CD4-positive, alpha-beta T cell treated with Interleukin-4 for 4 hours (primary cell): ENCODE measurements at places on chromosomes 13 and 19.

- DNase-seq = peak; percentile 37
These were observed 11.1 kb downstream of the GRAMD1A start for GRCh38 chr19:35011091-35011689.

DNA sequence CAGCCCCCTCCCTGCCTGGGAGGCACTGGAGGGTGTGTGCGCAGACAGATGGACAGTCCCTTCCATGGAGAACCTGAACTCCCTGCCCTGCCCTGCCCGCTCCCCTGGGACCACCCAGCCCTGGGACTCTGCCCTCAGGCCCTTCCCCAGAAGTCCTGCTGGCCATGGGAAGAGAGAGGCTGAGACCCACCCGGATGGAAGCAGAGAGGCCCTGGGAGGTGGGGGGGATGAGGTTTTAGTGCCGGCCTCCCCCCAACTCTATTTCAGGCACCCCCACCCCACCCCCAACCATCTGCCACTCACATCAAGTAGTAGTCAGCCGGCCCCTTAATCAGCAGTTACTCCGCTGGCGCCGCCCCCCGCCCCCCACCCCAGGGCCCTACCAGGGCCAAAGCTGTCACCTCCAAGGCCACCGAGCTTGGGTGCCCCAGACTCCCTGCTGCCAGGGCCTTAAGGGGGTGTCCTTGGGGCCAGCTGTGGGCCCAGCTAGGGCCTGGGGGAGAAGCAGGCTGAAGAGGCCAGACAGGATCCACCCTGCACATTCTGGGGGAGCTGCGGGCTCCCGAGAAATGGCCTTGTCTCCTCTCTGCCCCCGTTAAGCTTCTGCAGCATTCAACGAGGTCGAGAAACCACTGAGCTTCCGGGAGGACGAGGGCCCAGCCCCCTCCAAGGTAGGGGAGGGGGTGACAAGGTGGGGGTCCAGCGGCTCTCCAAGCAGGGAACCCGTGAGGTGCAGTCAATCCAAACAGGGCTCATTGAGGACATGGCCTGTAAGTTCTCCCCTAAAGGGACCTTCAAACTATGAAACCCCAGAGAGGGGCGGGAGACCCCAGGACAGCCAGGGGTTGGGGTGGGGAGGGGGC is 17.4 kb downstream of the NMRK2 start:
- DNase-seq = no peak

GRCh38 chr13:51091839-51092238 is 19.2 kb downstream of the C13orf42 start:
- no peak for DNase-seq

- DNase-seq = no peak
These were observed 159.5 kb downstream of the KDM4B start for GRCh38 chr19:5128251-5128935.

- DNase-seq = no peak
These were observed 38.8 kb upstream of the LATS2 start for GRCh38 chr13:21100211-21100610.

- DNase-seq = no peak
These were observed 2438.8 kb downstream of the PCDH9 start for GRCh38 chr13:64791373-64791772.

DNA sequence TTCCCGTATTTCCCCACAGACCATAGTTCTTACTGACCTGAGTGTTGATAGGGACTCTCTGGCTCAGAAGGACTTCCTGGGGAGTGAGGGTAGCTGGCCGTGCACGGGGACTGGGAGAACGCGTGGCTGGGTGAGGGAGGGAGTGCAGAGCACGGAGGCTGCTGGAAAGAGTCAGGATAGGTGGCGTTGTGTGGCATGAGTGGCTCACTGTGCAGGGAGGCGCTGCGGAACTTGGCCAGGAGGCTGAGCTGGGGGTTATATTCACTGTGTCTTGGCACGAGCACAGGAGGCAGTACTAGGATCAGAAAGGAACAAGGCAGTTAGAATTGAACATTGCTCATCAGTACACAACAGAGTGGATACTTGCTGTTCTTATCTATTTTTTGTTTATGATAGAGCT is 47.4 kb downstream of the SMAD9 start:
- DNase-seq = no peak

GRCh38 chr13:21133077-21133476 is 43.3 kb downstream of the SKA3 start:
- no peak for DNase-seq

DNA sequence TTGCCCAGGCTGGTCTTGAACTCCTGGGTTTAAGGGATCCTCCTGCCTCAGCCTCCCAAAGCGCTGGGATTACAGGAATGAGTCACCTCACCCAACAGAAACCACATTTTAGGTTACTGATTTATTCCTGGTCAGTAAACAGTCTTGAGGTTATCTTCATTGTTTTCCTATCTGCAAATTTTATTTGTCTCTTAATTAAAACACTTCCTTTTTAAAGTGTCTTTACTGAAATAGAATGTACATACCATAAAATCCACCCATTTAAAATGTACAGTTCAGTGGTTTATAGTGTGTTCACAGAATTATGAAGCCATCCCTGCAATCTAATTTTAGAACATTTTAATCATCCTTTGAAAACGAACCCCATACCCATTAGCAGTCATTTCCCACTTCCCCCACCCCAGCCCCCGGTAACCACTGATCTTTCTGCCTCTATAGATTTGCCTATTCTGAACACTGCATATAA is 63.0 kb downstream of the MAP4K1 start:
- DNase-seq = no peak

DNA sequence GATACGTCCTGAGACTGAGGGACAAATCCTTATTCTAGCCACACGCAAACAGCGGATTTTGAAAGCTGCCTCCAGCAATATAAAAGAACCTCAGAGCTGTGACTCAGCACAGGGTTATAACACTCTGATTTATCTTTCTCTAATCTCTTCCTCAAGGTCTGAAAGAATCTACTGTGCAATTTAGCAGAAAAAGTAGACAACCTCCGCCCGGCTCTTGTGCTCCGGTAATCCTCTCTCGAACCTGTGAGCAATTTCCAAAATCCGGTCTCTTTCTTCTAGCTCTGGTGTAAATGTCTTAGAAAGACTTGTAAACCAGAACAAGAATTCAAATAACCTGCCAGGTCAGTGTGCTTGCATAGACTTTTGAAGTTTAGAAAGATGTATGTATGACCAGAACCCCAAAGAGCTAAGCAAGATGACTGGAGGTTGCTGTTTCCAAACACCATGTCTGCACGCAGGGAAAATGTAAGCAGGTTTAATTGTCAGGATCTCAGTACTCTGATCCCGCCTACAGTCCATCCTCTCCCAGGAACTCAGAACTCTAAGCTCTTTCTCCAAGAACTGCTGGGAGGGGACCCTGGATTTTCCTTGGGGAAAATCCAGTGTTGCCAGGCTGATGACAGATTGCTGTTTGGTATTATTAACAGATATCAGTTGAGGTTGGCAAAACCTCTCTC is 338.1 kb downstream of the RFC3 start:
- no peak for DNase-seq

- no peak for DNase-seq
These were observed 511.8 kb upstream of the NBEA start for GRCh38 chr13:34430294-34430693.

- no peak for DNase-seq
These were observed 33.0 kb downstream of the ACTL9 start for GRCh38 chr19:8665468-8666213.

DNA sequence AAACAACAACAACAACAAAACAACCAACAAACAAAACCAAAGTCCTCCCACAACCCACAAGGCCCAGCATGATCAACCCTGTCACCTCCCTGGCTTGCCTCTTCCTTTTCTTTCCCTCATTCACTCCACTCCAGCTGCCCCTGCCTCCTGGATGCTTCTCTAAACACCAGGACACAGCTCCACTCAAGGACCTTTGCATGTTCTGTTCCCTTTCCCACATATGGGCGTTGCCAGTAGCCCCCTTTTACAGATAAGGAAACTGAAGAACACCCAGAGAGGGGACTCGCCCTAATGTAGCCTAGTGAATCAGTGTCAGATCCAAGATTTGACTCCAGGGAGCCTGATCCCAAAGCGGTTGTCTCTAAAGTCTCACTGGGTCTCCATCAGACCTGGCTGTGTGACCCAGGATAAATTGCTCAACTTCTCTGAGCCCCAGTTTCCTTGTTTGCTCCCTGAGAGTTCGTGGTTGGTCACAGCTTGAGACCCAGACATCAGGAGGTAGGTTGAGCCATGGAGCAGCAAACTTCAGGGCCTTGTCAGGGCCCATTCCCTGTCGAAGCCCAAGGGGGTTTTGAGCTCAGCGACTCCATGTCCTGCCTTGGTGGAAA is 3.0 kb upstream of the DOCK6 start:
- no peak for DNase-seq

- DNase-seq = no peak
These were observed 13.6 kb upstream of the IFT88 start for GRCh38 chr13:20553311-20553710.

- no peak for DNase-seq
These were observed 12.0 kb upstream of the CRTC1 start for GRCh38 chr19:18671303-18672043.

- DNase-seq = no peak
These were observed 2.8 kb downstream of the OR2Z1 start for GRCh38 chr19:8724276-8724675.

GRCh38 chr13:63085851-63086250 is 1670.2 kb upstream of the PCDH20 start:
- no peak for DNase-seq

GRCh38 chr19:40305403-40305802 is 20.3 kb upstream of the AKT2 start:
- peak; percentile 69 for DNase-seq
